Stimulated activated CD4-positive, alpha-beta T cell treated with anti-CD3 and anti-CD28 coated beads, Interleukin-15, amount 100 ng/mL, for 1 hour (primary cell): ENCODE measurements at places on chromosomes 13 and 19.

DNA sequence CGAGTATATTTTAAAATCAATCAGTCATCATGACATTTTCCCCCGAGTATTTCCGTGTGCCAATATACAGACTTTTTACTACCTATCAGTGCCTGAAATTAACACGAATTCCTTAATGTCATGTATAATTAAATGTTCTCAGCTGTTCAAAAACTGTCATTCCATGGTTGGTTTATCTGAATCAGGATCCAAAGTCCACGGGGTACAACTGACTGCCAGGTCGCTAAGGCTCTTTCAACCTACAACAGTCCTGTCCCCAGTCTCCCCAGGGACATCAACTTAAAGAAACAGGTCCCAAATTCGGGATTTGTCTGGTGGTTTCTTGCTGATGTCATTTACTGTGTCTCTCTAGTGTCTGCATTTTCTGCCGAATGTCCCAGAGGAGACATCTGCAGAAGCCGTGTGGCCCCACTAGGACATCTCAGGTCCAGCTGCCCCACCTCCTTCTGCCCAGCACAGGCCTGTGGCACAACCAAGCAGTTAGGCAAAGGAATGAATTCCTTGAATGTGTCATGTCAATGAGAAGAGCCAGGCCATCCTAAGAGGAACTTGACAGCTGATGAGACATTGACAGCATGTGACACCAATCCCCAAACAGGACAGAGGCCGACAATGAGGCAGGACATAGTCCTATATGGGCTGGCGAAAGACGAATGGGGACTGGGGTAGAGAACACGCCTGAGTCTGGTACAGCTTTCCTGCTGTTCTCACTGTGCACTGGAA is 109.5 kb downstream of the STK24 start:
- no peak for DNase-seq

GRCh38 chr13:114096811-114097211 is 35.6 kb downstream of the RASA3 start:
- DNase-seq = no peak

GRCh38 chr13:26468265-26468801 is 89.2 kb upstream of the WASF3 start:
- no peak for DNase-seq

- no peak for DNase-seq
These were observed 16.6 kb downstream of the GPR12 start for GRCh38 chr13:26743971-26744370.
